ENCODE measurements at places on chromosomes 4 and X.

DNA sequence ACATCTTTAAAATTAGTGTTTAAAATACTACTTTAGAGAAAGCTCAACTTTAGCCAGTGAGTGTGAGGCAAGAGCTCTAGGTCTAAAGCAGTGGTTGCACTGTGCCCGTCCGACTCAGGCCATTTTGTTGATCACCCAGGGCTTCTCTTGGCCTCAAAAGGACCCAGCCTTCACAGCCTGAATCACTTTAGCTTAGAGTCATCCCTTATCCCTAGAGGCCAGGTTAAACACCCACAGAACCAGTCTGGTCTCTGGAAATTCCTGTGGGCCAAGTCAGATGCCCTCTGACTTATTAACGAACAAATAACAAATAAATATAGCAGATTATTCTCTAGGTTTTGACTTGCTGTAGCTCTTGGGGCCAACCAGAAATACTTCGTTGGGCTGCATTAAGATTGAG, 102.3 kb downstream of the WWC2 start:
- DNase-seq = no peak

GRCh38 chr4:102343964-102344519, 1.2 kb downstream of the SLC39A8 start:
- DNase-seq = no peak

DNA sequence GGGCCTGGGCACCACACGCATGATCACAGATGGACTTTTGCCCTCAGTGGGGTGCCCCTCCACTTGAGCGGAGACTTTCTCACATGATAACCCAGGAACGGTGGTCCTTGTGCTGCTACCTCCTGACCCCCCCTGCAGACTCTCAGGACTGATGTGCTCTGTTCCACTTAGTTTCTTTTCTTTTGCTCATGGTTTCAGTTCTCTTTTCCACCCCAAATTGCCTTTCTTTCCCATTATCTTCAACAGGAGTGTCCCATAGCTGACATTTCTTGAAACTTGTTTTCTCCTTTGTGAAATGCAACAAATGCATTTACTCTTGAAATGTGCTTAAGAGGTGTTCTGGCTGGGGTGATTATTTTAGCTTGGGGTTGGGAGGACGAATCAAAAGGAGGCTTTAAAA, 9.0 kb downstream of the MPC1L start:
- no peak for DNase-seq

GRCh38 chr4:125244848-125245450, 69.8 kb upstream of the FAT4 start:
- DNase-seq = no peak

- no peak for DNase-seq
These were observed 101.5 kb downstream of the CCDC160 start for GRCh38 chrX:134338527-134338926.

- DNase-seq = no peak
These were observed 3.1 kb downstream of the DUSP9 start for GRCh38 chrX:153649915-153650782.

DNA sequence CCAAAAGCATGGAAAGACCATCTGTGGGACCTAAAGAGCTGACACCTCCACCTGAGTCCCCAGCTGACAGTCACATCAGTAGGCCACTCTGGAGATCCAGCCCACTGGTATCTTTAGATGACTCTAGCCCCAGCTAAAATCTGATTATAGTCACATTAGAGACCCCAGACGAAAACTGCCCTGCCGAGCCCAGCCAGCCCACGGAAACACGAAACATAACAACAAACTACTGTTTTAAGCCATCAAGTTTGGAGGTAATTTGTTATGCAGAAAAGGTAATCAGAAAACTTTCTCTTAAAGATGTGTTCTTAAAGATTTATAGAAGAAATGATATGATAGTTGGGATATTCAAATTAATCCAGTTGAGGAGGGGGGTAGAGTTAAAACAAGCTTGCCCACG, 175.7 kb downstream of the DHX15 start:
- DNase-seq = no peak

DNA sequence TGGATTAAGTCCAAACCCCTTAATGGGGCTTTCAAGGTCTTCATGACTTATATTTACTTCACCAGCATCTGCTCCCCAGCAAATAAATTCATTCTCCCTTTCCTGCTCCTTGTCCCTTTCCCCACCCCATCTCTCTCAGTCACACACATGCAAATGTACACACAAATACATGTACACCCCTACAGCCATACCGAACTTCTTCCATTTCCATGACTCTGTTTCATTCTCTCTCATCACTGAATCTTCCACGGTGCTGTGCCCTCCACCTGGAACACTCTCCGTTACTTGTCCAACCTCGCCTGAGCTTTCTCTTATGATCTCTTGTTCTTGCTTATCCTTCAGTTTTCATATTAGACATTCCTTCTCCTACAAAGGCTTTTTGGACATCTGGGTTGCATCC, 22.0 kb upstream of the RPA4 start:
- no peak for DNase-seq

DNA sequence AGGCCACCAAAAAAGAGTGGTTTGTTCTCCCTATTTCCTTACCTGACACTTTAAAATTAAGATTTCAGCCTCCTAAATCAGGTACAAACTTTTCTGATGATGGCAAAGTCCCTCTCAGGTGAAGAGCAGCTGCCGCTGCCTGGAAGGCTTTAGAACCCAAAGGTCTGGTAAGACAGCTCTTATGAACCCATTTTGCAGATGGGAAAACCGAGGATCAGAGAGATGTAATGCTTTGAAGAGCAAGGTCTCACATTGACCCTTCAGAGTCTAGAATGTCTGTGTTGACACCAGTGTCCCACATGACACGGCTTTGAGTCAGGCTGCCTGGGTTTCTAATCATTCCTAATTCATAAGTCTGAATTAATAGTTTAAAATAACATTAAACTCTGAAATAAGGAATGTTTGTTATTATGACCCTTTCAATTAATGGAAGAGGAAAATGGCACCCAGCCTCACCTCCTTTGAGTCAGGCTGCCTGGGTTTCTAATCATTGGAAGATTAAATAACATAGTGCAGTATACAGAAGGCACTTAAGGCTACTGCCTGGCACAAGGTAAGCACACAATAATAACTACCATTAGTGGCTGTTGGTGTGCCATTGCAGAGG, 27.9 kb upstream of the KIAA0232 start:
- no peak for DNase-seq

GRCh38 chr4:86918539-86919072, 16.2 kb upstream of the AFF1 start:
- DNase-seq = no peak

GRCh38 chr4:151921811-151922210, 161.0 kb upstream of the GATB start:
- no peak for DNase-seq

DNA sequence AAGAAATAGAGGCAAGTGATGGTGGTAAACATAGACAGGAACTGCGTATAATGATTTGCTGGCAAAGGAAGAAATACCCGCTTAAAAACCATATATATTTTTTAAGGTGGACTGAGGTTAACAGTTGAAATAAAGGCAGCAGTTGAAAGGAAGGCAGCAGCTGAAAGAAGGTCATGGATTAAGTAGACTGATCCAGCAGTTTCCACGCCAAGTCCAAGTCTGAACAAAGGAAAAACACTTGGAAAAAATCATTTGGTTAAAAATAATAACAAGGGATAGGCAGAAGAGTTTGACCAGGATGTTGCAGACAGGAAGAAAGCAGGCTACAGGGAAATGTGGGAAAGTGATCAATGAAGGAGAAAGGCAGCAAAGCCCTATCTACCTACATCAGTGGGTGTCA, 93.6 kb downstream of the AMELX start:
- DNase-seq = no peak

GRCh38 chr4:153987291-153987690, 198.4 kb upstream of the SFRP2 start:
- no peak for DNase-seq

GRCh38 chr4:159722052-159722451, 619.2 kb downstream of the RAPGEF2 start:
- no peak for DNase-seq

- DNase-seq = no peak
These were observed 486.7 kb upstream of the MAGEB2 start for GRCh38 chrX:29728639-29729038.

DNA sequence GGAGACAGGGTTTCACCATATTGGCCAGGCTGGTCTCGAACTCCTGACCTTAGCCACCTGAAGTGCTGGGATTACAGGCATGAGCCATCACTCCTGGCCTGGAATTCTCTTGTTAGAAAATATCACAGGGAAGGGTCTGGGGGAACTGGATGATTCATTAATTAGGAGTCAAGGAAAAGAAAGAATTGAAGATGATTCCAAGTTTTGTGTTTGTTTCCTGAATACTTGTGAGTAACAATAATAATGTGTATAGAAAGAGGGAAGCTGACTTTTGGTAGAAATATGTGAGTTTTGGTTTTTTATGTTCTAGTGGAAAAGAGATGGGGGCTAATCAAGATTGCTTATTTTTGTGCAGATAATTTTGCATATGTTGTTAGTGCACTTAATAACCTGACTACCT, 77.3 kb upstream of the CLNK start:
- no peak for DNase-seq

Measured in activated CD8-positive, alpha-beta memory T cell treated with anti-CD3 and anti-CD28 coated beads for 1 hour (primary cell).